ENCODE measurements at places on chromosomes 6 and 20.

GRCh38 chr6:32700391-32701040 lies 34.1 kb upstream of the HLA-DQB1 start:
- peak; percentile 33 for DNase-seq

DNA sequence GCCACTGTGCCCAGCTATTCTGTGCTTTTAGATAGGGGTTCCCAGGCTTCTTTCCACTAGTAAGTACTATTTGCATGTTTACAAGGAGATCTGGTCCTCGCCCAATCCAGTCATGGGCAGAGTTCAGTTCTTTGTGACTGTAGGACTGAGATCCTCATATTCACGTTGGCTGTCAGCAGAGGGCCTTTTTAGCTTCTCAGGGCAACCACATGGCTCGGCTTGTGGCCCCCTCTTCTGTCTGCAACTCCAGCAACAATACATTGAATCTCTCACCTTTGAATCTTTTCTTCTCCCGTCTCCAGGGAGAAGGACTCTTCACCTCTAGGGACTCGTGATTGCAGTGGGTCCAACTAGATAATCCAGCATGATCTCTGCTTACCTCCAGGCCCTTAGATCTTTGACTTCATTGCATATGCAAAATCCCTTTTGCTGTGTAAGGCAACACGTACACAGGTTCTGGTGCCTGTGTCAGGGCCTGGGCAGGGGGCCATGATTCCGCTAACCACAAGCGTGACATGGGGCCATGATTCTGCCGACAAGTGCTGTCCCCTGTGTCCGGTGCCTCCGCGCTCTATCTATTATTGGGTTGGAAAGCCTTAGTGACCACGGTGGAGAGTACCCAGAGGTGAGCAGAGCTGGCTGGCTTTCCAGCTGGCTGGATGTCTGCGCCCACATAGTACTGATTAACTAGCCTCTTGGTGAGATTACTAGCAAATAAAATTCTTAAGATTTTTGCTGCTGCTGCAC lies 5.1 kb downstream of the CCR6 start:
- DNase-seq, result no peak

DNA sequence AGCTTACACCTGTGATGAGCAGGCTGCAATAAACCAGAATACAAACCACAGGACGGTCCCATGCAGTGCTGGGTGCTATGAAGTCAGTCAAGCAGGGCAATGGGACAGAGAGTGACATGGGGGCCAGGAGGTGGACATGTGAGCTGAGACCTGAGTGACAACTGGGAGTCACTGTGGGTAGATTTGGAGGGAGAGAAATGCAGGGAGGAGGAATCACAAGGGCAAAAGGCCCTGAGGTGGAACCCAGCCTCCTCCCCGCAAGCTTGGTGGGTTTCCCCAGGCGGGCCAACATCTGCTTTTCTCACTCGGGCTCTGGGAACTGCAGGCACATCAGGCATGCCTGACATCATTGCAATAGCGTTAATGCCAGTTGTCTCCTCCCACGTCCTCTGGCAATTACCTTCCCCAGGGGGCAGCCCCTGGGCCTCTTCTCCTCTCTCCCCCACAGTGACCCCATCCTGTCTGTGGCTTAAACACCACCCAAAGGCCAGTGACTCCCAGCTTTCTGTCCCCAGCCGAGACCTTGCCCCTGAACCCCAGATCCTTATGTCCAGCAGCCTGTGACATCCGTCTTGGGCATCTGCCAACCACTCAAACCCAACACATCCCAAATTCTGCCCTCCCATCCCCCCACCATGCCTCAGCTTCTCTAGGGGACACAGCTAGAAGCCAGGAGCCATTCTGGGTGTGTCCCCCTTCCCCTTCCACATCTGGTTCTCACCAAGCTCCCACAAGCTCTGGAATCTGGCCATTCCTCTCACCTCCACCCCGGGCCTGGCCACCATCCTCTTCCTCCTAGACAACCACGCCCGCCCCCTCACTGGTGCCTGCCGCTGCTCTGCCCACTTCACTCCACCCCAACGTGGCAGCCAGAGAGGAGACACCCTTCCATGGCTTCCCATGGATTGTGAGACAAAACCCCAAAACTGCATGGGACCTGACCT lies 28.2 kb downstream of the PDRG1 start:
- no peak for DNase-seq

DNA sequence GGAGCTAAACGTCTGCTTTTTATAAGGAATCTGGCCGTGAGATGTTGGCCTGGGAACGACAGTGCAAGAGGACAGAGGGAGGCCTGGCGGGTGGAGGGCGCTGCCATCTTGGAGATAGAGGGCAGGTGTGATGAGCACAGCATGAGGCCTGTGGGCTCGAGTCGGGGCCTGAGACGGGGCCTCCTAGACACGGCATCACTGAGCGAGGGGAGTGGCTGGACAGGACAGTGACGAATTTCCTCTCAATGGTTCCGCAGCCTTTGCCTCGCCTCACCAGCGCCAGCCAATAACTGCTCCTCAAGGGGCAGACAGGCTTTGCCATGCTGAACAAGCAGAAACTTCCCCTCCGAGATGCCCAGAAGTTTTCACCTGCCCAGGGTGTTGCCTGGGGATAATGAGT lies 376.7 kb downstream of the THBS2 start:
- DNase-seq, result no peak

DNA sequence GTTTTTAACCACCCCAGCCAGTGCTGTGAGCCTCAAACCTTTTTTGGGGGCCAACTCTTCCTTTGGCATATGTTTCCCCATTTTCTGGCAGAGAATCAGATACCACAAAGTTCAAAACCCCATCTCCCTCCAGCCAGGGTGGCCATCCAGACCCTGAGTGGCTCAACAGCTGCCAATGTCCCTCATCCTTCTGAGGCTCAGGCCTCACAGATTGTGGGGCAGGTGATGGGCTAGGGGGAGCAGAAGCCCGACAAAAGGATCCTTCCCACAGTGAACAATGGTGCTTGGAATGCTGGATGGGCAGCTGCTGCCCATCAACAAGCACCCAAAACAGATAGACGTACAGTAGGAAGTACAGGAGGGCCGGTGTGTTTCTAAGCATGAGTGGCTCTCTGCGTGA lies 42.6 kb upstream of the IL17A start:
- DNase-seq, result no peak

DNA sequence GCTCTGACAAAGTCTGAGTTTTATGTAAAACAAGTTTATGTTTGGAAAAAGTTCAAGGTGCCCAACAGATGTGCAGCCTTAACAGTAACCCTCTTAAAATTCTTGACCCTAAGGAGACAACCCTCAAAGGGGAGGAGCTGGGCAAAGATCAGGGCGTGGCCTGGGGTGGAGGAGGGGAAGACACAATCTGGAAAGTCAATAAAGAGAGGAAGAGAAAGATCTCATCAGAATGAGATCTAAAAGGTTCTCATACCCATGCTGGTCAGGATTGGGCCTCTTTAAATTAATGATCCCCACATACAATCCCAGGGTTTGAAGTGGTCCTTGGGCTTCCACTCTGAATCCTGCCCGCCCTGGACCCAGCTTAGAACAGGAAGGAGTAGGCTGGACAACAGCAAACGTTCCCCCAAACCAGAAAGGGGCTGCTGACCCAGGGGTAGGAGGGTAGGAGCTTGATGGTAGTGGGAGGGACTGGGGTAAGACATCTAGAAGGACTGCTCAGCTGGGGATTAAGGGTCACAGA lies 33.0 kb downstream of the FOXP4 start:
- DNase-seq, result no peak

- DNase-seq, result no peak
Observed at GRCh38 chr6:31734821-31735406, 1.4 kb downstream of the CLIC1 start.

- DNase-seq, result no peak
Observed at GRCh38 chr6:155197932-155198331, 65.9 kb upstream of the CLDN20 start.

DNA sequence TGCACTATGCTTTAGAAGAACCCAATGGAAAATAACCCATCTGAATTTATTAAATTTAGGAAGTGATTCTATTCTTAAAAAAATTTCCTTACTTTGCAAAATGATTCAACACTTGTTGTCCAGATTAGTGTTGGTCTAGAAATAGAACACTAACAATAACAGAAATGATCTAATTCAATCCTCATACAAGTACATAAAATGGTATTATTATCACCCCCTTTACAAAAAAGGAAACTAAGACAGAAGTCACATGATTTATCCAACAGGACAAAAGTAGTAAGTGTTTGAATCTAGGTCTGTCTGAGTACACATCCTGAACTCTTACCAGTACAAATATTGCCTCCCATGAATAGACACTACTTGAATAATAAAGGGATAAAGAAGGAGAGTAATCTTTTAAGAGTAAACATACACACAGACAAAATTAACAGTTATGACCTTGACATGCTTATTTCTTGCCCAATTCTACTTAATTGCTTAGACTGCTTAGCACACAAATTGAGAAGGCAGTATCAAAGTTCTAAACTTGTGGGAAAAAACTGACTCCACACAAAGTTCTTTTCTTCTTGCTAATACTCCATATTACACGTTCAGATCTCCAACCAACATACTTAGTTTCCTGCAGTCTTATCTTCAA lies 195.4 kb upstream of the RUNX2 start:
- DNase-seq, result no peak

GRCh38 chr20:16385462-16385861 lies 187.8 kb downstream of the KIF16B start:
- no peak for DNase-seq

DNA sequence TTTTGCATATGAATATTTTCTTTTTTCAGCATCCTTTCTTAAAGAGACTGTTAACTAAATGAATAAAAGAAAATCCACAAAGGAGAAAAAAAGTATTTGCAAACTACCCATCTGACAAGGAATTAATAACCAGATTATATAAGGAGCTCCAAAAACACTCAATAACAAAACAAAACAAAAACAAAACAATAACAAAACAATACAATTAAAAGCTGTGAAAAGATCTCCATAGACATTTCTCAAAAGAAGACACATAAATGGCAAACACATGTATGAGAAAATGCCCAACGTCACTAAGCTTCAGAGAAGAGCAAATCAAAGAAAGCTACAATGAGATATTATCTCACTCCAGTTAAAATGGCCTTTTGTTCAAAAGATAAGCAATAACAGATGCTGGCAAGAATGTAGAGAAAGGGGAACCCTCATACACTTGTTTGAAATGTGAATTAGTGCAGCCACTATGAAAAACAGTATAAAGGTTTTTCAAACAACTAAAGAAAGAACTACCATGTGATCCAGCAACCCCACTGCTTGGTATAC lies 1310.0 kb upstream of the EYS start:
- DNase-seq, result no peak

DNA sequence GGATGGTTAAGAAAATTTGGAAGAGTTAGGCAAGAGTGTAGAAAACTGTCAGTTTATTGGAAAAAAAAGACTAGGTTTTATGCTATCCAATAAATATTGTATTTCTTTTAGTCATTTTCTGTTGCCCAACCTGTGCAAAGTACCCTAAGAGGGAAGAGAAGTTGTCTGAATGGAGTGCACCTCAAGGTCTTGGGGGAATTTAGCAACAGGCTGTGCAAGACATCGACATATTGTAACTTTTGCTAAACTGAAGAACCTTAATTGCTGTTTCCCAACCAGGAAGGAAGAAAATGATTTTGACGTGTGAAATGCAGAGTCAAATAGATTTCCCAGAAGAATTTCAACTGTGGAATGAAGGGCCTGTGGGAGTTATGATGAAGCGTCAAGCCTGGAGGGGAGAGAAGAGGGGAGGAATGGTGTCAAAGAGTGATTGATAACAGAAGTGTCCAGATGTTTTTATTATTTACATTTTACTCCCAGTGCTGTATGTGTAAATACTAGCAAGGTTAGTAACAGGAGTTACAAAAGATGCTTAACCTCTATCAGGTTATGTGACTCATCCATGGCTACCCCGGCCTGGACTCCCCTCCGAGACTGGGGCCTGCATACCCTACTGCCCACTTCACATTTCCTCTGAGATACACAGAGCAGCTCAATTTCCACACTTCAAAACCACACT lies 246.8 kb downstream of the MYLK4 start:
- no peak for DNase-seq

DNA sequence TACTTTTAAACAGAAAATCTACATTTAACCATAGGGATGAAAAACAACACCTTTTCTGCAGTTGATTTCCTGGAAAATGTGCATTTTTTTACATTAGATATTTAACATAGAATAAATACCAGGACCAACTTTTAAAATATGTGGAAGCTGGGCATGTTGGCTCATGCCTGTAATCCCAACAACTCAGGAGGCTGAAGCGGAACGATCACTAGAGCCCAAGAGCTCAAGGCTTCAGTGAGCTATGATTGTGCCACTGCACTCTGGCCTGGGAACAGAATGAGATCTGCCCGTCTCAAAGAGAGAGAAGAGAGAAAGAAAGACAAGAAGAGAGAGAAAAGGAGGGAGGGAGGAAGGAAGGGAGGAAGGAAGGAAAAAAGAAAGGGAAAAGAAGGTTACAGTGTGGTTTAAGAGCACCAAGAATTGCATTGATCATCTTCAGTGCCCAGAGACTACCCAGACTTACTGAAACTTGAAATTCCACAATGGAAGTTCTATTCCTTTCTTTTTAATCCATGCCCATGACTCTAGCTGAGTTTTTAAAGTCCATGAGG lies 189.4 kb upstream of the ARID1B start:
- DNase-seq, result no peak

DNA sequence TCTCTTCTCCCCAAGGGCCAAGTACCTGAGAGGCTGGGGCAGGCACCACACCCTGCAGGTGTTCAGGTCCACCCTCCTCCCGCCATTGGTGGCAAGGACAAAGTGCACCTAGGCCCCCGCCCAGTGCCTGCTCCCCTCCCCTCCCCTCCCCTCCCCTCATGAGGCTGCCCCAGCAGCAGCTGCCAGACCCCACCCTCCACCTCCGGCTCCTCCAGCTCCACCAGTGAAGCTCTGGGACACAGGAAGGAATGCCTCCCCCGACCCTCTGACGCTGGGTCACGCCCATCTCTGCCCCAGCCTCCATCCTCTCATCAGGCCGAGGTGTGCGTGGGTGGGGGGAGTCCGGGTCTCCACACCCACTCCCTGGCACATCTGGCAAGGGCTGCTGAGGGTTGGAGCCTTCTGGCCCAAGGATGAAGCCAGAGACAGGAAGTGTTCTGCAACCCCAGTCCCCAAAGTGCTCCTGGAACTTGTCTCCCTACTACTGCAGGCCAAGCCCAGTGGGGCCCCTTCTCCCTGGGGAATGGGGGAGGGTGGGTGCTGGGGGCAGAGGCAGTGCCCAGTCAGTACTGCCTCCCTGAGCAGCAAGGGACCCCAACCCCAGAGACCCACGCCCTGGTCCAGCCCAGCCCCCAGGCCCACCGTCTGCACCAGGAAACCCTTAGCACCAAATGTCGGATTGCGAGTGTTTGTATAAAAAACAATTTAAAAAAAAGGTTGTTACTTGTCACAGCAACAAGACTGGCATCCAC lies 1.6 kb upstream of the UCKL1 start:
- DNase-seq, result no peak

GRCh38 chr20:13878566-13878965 lies 93.7 kb downstream of the NDUFAF5 start:
- no peak for DNase-seq

DNA sequence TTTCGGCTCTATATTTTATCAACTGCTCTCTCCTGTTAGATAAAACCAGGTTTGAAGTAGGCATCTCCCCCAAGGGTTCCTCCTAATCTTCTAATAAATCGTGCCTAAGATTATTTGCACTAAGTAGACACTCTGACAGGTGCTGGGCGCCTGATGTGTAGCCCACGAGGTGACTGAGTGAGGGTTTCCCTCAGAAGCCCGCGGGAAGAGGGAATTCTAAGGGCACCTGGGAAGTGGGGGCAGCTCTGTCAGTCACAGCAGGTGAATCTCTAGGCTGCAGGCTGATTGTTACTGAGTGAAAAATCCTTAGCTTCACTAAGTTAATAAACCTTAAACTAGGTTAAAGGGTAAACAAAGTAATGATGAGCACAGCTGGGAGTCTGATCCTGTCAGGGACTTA lies 68.2 kb downstream of the PXDC1 start:
- no peak for DNase-seq

- no peak for DNase-seq
Observed at GRCh38 chr20:52959125-52959524, 13.0 kb upstream of the TSHZ2 start.

Data from naive thymus-derived CD8-positive, alpha-beta T cell (primary cell).